ENCODE measurements at places on chromosomes 13 and 19.
A peak's percentile ranks its signal among the peaks of the same experiment; 100 is the strongest.

GRCh38 chr13:51818276-51818675 lies 14.3 kb upstream of the DHRS12 start:
- no peak for DNase-seq

- DNase-seq: peak; percentile 31
These were observed 41.7 kb upstream of the CEACAM20 start for GRCh38 chr19:44570984-44571684.

DNA sequence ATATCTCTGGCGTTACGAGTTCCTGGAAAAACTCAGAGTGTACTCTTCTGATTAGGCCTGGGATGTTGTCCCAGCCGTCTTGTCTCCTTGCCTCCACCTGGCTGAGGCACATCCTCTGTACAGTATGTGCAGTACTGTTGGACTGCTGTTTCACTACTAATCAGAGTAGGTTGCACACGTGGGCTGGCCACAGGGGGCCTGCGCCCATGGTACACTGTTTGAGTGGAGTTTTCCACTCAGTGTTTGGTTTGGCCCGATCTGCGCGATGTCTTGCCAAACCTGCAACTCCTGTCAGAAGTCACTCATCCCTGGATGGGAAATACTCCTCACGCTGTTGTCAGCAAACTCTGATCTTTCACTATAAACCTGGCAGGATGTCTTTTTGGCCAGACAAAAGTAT lies 189.6 kb upstream of the CSNK1A1L start:
- no peak for DNase-seq

GRCh38 chr19:7083076-7083956 lies 13.8 kb downstream of the ZNF557 start:
- DNase-seq: no peak

DNA sequence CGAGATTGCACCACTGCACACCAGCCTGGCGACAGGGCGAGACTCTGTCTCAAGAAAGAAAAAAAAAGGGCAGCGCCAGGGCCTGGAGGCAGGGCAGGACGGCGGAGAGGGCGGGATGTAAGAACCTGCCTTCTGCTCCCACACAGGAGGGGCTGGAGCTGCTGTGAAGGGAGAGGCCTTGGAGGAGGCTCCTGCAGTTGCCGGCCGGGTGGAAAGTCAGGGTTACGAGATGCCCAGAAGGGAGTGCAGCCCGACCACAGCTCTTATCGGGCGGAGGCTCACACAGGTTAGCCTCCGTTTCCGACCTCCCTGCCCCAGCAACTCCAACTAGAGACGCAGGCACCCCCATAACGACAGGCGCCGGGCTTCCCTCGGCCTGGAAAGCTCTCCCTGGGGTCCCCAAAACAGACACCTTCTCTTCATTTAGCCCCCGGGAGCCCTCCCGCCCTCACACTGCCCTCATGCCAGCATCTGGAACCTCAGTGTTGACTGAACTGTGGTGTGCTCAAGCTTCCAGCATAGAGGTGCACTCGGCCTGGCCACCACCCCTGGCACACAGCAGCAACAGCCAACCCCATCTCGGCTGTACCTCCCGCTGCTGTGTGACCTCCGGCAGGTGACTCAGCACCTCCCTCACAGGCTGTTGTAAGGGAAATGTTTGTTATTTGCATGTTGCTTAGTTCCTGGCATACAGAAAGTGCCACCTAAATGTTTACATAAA lies 1.4 kb downstream of the PLPP2 start:
- no peak for DNase-seq

GRCh38 chr13:62387647-62388046 lies 972.0 kb upstream of the PCDH20 start:
- DNase-seq: no peak

- no peak for DNase-seq
These were observed 62.9 kb upstream of the SPATA13 start for GRCh38 chr13:24097667-24098066.

DNA sequence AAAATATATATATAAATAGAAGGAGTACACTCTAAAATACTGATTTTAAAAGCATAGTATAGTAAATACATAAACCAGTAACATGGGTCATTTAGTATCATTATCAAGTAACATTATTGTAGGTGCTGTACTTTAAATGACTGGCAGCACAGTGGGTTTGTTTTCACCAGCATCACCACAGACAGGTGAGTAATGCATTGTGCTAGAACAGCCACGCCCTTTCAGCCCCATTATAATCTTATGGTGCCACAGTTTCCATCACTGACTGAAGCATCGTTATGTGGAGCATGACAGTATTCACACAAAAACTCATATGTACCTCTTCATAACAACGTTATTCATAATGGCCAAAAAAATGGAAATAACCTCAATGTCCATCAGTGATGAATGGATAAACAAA lies 88.3 kb downstream of the DHRS12 start:
- DNase-seq: no peak

DNA sequence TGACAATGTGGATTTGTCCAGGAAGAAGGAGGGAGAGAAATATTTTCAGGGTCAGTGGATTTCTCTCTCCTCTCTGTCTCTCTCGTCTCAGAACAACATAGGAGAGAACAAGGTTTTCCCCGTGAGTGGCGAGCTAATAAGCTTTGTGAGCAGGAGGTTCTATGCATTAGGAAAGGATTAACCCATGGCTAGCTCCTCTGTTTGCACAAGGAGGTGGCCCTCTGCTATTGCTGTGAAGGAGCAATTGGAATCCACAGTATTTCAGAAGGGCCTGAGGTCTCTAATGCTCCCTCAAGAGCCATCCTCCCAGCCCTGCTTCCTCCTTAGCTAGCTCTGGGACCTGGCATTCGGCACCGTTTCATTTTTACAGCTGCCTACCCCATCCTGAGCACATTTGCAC lies 288.9 kb upstream of the MAB21L1 start:
- DNase-seq: no peak

DNA sequence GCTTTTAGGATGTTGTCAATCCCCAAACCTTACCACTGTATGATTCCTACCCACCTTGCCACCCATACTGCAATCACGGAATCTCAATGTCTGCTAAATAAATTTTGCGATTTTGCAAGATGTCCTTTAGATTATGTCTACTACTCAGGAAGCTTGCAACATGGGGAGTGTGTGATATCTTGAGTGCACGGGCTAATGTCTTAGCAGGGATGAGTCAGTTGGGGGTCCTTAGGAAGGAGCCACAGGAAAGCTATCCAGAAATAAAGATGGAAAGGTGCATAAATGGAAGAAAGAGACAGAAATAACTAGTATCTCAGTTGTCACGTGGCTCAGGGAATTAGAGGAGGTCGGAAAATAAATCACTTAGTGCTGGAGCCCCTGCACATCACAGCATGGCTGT lies 77.1 kb downstream of the NALCN start:
- DNase-seq: no peak

DNA sequence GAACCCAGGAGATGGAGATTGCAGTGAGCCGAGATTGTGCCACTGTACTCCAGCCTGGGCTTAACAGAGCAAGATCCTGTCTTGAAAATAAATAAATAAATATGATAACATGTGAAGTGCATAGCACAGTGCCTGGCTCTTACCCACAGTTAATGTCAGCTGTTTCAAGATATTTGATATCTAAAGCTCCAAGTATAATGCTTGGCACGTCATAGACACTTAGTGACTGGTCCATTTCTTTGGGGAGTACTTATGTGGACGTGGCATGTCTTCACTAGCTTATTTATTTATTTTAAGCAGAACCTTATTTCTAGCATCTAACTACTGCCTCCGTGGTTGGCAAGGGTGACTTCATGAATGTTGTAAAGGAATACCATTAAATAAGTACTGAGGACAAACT lies 18.8 kb downstream of the GARRE1 start:
- no peak for DNase-seq

DNA sequence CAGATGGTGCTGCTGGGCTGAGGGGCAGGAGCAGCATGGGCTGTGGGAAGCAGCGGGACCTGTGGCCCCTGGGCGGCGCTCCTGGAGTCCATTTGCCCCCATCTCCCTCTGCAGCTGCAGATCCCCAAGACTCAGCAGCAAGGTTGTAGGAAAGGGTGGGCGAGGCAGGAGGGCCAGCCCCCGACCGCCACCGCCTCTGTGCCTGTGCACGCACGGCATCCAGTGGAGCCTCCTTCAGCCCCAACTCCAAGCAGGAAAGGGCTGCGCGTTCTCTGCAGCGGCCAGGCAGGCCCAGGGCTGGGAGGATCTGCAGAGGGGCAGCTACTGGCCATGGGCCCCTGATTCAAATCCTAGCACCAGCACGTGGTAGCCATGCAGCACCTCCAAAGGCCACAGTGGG lies 20.8 kb downstream of the DPF1 start:
- DNase-seq: no peak

DNA sequence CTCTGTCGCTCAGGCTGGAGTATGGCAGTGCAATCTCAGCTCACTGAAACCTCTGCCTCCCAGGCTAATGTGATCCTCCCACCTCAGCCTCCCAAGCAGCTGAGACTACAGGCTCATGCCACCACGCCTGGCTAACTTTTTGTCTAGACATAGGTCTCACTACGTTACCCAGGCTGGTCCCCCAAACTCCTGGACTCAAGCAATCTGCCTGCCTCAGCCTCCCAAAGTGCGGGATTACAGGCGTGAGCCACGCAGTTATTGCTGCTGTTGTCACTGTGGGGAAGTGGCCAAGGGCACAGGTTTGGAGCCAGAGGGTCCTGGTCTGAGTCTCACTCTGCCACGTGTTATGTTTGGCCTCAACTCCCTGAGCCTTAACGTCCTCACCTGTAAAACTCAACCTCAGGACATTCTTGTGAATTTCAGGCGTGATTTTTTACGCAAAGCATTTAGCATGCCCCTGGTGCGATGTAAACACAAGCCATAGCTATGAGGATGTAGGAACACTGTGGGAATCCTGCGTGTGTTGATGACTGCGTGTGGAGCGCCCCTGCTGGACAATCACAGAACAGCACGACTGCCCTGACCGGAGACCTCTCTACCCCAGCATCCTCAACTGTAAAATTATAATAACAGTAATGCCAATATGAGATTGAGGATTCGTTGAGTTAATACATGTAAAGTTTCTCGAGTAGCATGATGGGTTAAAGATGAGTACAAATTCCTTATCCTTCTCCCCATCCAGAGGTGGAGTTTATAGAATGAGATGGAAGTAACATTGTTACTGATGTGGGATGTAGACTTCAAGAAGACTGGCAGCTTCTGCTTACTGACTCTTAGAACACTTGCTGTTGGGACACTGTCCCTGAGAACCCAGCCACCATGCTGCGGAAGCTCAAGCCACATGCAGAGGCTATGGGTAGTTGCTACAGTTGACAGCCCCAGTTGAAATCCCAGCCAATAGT lies 41.8 kb upstream of the PNMA8B start:
- DNase-seq: no peak

- DNase-seq: no peak
These were observed 46.5 kb upstream of the GTF2F2 start for GRCh38 chr13:45073809-45074208.

DNA sequence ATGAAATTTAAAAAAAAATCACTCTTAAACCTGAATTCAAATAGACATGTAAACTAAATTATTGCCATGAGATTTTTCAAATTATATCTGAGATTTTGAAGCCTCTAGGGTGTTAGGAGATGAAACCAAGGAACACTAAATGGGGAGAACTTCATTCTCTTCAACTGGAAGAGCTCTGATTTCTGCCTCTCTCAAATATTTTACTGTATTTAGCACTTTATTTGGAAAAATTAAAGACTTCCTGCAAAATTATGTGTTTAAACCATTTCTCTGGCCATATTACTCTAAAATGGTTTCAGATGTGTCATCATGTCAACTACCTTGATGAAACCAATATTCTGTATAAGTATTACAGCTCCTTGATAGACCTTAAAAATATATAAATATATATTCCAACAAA lies 1571.6 kb upstream of the PRR20A start:
- DNase-seq: no peak

- DNase-seq: no peak
These were observed 496.7 kb downstream of the COG6 start for GRCh38 chr13:40152145-40152544.

DNA sequence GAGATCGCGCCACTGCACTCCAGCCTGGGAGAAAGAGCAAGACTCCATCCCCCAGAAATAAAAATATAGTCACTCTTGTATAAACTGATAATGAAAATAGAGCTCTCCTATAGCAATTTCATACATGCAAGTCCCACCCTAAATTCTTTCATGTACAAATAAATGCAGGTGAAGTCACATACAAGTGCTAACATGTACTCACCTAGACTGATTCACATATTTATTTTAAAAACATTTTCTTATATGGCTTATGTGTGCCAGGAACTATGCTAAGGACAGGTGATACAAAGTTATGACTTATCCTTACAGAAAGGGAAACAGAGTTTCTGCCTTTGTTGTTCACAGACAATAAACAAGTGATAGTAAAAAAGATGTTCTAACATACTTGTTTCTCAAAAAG lies 32.0 kb downstream of the USP12 start:
- no peak for DNase-seq

DNA sequence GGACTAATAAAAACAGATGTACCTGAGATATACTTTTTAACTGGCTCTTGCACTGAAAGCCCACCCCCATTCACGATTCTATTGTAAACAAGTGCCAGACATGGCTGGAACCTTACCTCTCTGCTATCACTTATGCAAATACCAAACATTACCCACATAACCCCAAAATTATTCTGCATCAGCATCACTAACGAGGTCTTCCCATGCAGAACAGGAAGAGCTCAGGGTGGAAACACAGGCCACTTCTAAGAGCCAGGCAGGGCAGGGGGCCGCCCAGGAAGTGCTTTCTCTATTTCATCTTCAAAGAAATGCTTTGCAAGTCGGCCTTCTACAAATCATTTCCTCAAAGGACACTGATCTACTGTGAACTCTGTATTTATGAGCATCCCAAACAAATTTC lies 7.3 kb downstream of the IRS2 start:
- DNase-seq: no peak

- DNase-seq: no peak
These were observed 59.4 kb upstream of the FARP1 start for GRCh38 chr13:98083507-98083906.

DNA sequence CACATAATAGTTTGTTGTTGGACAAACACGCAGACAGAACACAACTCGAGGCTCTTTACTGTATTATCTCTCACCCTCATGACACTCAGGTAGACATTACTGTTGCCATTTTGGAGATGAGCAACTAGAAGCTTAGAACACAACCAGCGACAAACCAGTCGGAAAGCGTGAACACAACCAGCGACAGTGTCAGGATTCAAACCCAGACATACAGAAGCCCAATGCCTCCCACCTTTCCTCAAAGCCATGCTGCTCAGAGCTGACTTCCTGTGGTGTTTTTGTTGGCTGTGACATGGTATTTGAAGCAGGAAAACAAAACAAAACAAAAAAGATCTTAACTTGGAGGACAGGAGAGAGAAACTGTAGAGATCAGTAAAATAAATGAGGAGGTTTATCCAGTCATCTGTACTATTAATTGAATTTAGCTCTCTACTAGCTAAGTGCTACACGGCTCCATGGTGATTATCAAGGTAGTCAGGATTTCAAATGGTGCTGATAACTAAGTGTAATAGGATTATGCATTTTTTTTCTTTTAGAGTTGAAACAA lies 92.1 kb downstream of the STARD13 start:
- DNase-seq: no peak

DNA sequence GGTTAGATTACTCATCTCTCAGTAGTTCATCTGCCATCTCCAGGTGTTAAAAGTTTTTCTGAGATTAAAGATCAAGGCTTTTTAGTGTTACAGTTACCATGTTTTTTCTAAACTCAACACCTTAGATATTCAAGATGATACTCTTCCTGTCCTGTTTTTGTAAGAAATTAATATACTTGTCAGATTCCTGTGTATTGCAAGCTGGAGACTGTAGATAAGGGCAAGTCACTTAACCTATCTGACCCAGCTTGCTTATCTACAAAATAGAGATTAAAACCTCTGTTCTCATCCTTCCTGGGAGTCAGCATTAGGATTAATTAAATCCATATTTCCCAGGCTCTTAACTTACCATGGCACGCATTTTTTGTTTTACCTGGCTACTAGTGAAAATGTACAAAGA lies 25.2 kb downstream of the SUGT1 start:
- DNase-seq: no peak

- DNase-seq: no peak
These were observed 44.0 kb downstream of the SUGP2 start for GRCh38 chr19:18989316-18989715.
